ENCODE measurements at places on chromosomes 12 and 14.

DNA sequence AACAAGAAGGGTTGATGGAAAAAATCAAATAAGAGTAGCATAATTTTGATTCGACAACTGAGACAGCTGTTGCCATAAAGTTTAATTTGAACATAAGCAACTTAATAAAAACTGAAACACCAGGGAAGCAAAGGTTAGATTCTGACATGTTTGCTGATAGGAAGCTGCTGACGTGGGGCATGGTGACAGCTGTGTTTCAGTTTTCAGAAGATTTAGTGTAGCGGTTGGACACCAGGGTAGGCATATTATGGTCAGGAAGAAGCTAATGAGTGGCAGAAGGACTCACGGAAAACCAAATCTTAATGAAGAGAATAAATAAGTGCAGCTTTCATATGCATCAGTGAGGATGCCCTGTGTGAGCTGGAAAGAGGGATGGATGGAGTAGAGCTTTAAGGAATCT lies 336.7 kb upstream of the RPL10L start:
- no peak for DNase-seq

GRCh38 chr14:95256002-95256775 lies 63.5 kb downstream of the CLMN start:
- no peak for DNase-seq

- peak; percentile 65 for DNase-seq
Measured at GRCh38 chr12:48973941-48974673, 2.6 kb upstream of the WNT10B start.

GRCh38 chr12:101885912-101886561 lies 8.7 kb downstream of the DRAM1 start:
- no peak for DNase-seq

DNA sequence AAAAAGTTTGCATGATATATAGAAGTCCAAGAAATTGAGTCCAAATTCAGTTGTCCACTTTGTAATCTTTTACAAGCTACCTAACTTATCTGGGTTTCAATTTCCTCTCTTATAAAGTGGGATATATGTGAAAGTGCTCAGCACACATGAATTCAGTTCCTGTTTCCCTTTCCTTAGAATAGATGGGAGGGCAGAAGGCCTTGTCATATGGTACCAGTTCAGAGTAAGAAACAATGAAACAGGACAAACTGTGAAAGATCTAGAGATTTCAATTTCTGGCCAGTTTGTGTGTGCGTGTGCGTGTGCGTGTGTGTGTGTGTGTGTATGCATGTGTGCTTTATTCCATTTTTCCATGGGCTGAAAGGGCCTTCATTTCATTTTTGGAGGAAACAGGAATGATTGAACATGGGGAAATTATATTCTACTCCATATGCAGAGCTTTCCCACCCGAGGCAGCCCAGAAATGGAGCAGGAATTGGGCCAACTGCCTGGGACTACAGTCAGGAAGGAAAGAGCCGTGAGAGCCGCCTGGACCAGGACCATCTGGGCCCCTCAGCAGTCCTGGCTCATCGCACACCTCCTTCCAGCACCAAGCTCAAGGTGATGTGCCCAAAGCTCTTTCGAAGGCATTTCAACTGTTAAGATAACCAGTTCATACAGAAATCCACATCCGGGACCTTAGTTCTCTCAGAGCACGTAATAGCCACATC lies 183.2 kb downstream of the EPS8 start:
- DNase-seq: no peak

DNA sequence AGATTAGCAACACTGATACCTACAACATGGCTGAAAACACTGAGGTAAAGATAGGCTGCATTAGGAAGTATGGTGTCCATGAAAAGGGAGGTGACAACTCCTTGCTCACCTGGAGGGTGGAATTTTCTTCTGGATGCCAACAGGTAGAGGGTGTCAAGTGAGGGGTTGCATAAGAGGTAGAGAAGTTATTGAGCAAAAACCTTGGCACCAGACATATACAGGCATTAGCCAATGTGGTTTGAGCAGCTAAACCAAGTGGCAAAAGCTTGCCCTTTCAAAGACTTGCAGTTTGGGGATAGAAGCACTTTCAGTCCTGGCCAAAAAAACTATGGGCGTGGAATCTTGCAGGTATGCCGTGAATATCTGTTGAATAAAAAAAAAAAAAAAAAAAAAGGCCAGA lies 3.8 kb downstream of the RITA1 start:
- DNase-seq: no peak

- DNase-seq: peak; percentile 70
Measured at GRCh38 chr12:47967461-47968321, 4.3 kb downstream of the TMEM106C start.

GRCh38 chr12:58554522-58555157 lies 365.7 kb downstream of the LRIG3 start:
- no peak for DNase-seq

GRCh38 chr14:56808383-56809269 lies 1.7 kb downstream of the OTX2 start:
- DNase-seq: no peak

GRCh38 chr12:105393587-105393986 lies 63.1 kb downstream of the C12orf75 start:
- peak; percentile 78 for DNase-seq

GRCh38 chr14:100907240-100907639 lies 3.7 kb upstream of the RTL1 start:
- no peak for DNase-seq

GRCh38 chr14:97456958-97457357 lies 659.8 kb downstream of the VRK1 start:
- peak; percentile 3 for DNase-seq

GRCh38 chr14:50363714-50364111 lies 33.0 kb downstream of the CDKL1 start:
- peak; percentile 23 for DNase-seq

DNA sequence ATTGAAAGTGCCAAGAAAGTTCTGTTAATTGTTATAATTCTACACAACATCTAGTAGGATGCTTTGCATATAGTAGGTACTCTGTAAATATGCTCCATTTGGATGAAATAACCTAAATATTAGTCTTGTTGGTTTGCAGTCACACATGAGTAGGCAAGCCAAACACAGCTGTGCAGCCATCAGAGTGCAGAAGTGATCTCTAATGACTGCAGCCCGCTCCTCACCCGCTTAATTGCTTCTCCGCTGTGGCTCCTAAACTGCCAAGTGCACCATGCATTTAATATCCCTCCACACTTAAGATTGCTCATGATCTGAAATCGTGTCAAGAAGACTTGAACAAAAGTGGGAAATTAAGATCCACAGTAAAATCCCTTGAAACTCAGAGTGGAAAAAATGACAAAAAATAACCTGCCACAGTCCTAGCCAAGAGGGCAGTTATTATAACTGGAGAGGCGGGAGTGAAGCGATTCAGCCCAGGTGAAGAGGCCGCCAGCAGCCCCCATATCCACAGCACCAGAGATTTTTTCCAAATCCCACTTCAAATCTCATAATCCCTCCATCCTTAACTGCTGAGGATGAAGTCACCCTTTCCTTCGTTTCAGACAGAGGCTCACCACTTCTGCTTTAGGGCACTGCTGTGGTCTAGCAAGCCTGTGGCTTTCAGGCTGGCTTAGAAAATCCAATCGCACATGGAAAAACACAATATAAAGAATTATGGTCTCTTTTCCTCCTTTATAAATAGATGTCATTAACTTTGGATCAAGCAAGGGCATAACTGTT lies 69.5 kb downstream of the TMEM30B start:
- no peak for DNase-seq

DNA sequence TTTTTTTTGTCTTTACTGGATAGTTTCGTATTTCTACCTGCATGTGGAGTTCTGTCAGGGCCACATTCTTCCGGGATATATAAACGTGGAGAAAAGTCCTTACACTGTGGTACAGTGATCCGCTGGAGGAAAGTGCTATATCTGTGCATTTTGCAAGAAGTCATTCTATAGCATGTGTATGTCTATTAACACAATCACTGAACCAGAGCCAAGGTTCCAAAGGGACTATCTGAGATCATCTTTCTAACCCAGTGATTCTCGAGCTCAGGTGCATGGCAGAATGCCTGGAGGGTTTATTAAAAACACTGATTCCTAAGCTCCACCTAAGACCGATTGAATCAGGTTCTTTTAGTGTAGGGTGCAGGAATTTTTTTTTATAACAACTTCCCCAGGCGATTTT lies 354.0 kb downstream of the NRXN3 start:
- no peak for DNase-seq

Data from fibroblast of upper back skin (primary cell).